Amniotic epithelial cell (primary cell): ENCODE measurements at places on chromosomes 13 and 19.

DNA sequence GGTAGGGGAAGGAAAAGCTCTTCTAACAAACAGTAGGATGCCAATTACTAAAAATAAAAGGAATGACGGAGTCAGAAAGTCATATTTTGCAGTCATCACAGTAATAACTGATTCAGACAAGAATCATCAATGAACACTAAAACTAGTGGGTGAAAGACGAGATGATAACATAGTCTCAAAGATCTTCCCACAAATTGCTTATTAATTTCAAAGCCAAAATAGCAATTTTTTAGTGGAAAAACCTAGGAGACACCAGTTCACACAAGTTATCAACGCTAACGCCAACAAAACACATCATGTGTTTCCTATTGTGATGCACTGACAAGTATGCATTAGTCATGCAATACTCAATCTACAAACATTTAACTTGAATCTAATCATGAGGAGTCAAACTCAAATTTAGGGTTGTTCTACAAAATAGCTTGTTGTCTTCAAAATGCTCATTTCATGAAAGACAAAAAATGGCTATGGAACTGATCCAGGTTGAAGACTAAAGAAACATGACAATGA is 18.6 kb downstream of the ZNF233 start:
- DNase-seq: no peak

DNA sequence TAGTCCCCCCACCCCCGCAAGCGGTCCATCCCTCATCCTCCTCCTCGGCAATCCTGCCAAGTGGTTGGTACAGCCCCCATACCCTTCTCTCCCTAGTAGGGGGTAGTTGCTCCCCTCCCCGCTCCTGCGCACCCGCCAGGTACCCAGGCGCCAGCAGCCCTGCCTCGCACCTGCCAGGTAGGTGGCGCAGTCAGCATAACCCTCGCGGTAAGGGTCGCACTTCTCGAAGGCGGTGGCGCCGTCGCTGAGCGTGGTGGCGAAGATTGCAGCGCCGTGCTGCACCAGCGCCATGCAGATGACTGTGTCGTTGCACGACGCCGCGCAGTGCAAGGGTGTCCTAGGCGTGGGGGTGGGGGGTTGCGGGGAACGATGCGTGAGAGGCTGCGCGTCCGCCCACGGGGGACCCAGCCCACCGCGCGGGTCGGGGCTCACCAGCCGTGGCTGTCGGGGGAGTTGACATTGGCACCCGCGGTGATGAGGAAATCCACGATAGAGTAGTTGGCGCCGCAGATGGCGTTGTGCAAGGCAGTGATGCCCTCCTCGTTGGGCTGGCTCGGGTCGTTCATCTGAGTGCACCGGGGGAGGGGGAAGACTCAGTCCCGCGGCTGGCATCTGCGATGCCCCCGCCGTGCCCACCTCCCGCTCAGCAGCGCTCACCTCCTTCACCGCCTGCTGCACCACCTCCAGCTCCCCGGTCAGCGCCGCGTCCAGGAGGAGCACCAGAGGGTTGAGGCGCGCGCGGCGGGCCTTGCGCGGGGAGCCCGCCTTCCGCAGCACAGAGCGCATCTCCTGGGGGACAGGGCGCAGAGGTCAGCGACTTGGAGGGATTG is 15.2 kb upstream of the ERCC2 start:
- no peak for DNase-seq

DNA sequence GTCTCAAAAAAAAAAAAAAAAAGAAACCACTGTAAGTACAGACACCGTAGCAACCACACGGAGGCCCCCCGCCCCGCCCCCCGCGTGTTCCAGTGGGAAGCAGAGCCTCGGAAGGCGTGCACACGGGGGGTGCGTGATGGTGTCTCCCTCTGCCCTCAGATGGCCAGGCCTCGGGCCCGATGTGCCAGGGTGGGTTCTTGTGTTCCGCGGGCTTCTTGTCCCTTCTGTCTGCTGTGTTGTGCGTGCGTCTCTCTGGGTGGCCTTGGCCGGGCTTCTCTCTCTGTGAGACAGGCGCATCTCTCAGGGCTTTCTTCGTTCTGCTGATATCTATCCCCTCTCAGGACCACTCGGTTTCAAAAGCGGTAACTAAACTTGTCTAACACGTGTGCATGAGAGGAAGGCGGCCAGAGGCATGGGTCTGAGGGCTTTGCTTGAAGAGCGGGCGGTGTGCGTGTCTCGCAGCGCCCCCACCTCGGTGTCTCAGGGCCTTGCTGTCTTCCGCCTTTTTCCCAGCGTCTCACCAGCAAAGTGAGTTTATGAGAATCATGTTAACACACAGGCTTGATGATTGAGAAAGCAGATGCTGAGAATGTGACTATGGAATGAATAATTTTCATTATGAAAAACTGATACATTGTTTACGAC is 12.6 kb downstream of the ATP11A start:
- no peak for DNase-seq

- no peak for DNase-seq
These were observed 162.7 kb downstream of the POSTN start for GRCh38 chr13:37435881-37436280.

GRCh38 chr13:33872005-33872351 is 54.0 kb downstream of the RFC3 start:
- peak; percentile 76 for DNase-seq
